ENCODE measurements at places on chromosomes 3 and 15. TPM values are rescaled to one million over a fixed set of nuclear protein-coding genes. Genes with fewer than 3 reads are reported as not detected.

DNA sequence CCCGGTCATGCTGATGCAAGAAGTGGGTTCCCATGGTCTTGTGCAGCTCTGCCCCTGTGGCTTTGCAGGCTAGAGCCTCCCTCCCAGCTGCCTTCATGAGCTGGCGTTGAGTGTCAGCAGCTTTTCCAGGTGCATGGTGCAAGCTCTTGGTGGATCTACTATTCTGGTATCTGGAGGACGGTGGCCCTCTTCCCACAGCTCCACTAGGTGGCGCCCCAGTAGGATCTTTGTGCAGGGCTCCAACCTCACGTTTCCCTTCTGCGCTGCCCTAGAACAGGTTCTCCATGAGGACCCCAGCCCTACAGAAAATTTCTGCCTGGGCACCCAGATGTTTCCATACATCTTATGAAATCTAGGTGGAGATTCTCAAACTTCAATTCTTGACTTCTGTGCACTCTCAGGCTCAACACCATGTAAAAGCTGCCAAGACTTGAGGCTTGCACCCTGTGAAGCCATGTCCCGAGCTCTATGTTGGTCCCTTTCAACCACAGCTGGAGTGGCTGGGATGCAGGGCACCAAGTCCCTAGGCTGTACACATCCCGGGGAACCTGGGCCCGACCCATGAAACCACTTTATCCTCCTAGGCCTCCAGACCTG, 238.4 kb upstream of the MDFIC2 start:
- H3K36me3 ChIP-seq = no peaks in the 10 kb centered on the region
- no peak overlapping the region for H3K4me3 ChIP-seq

DNA sequence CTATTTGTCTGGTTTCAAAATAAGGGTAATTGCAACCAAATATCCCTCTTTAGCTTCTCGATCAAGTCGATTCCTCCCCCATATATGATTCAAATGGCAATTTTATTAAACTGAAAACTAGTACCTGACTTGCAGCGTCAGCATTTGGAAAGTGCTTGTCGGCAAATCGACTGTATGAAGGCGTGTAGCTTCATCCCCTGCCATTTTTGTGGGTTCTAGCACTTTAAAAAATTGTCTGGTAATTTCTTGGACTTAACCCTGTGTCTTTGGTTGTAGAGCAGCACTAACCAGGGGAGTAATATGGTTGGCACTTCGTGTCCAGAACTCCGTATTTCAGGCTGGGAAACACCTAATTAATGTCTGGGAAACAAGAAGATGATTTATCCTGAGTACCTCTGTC, 573 bp downstream of the MME start:
- H3K27ac ChIP-seq = no peak overlapping the region
- H3K4me3 ChIP-seq = no peak overlapping the region
- peaks cover 45% of the 10 kb centered on the region for H3K27me3 ChIP-seq
- H3K36me3 ChIP-seq = no peaks in the 10 kb centered on the region
- DNase-seq = no peak

- no peak for DNase-seq
- no peak overlapping the region for H3K27ac ChIP-seq
- H3K4me1 ChIP-seq = no peaks in the 10 kb centered on the region
- H3K36me3 ChIP-seq = no peaks in the 10 kb centered on the region
Observed at GRCh38 chr3:24060055-24060454, 115.0 kb downstream of the NR1D2 start.

DNA sequence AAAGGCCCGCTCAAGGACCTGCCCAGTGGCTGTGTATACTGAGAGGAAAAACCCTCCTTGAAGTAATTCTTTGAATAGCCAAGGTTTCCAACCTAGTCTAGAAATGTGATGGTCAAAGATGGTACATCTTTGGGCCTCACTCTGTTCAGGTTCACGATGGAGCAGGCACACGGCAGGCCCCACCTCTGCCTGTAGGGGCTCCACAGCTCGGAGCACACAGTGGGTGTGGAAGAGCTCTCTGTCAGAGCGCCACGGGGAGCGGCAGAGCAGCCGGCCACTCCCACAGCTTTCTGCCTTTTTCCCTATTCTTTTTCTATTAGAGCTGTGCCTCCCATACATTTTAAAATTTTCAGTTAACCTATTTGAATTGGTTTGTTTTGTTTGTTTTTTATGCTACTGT, 89.5 kb downstream of the CTNNB1 start:
- H3K4me1 ChIP-seq = peaks cover 7% of the 10 kb centered on the region
- H3K27me3 ChIP-seq = no peaks in the 10 kb centered on the region
- H3K27ac ChIP-seq = no peak overlapping the region
- no peak overlapping the region for H3K4me3 ChIP-seq
- no peaks in the 10 kb centered on the region for H3K36me3 ChIP-seq

DNA sequence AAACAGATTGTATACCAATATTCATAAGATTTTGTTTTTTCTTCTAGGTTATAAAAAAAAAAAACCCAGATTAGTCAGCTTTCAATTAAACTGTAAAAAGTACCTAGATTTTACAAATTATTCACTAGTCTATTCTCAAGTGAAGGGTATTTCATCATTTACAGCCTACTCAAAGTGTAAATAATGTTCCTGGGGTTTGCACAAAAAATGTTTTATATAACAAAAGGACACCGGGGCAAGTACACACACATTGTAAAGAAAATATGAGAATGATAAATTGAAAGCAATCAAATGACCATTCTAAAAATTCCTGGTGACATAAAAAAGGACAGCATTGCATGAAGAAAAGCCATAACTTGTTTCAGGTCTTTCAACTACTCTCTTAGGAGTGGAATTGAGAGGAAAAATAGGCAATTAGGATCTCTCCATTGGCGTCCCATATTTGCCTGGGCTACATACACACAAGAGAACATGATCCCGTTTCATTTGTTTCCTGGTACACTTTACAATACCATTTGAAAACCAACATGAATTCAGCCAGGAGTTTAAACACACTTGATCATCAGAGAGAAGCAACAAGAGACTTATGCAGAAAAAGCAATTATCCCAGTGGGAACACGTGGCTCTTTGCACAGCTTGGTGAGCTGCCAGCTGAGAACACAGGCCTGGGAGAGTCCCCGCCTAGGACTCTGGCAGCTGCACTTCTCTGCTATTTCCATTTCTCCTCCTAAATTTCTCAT, 1039.2 kb downstream of the ROBO1 start:
- no peak overlapping the region for H3K27ac ChIP-seq
- no peaks in the 10 kb centered on the region for H3K4me1 ChIP-seq
- H3K36me3 ChIP-seq = no peaks in the 10 kb centered on the region
- H3K27me3 ChIP-seq = no peaks in the 10 kb centered on the region

Gene LINGO1
- total RNA-seq = not detected
